ENCODE measurements at places on chromosomes 3 and 15. TPM values are rescaled to one million over a fixed set of nuclear protein-coding genes. Genes with fewer than 3 reads are reported as not detected.
A peak's percentile ranks its signal among the peaks of the same experiment; 100 is the strongest.

PTPRG gene
- 13.5 TPM for total RNA-seq

DNA sequence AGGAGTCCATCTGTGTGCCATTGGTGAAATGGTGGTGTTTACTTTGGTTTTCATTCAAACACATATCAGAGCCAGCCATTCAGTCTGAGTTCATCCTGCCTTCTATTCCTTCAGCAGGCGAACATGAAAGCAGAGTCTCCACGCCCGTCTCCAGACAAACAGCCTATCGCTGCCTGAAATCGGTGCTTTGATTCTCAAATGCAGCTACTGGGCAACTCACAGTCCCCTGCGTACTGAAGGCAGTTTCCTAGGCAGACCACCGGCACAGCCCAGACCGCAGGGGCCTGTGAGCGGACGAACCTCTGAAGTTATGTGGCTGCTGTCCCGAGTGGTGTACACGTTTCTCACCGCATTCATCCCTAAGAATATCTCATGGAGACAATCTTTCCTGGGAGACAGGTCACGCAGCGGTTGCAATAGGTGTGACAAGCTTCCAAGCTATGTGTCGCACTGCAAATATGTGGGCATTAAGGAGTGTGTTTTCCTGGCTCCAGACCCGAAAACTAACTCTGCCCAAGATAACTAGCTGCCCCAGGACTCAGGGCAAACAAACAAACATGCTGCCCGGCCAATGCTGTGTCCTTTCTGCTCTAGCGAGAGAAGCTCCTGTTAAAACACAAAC, 16.9 kb upstream of the RYR3 start:
- DNase-seq, result no peak

GRCh38 chr3:143769616-143770015, 78.7 kb downstream of the SLC9A9 start:
- no peak for DNase-seq

GRCh38 chr15:50390554-50391264, 33.5 kb upstream of the USP8 start:
- no peak for DNase-seq

DNA sequence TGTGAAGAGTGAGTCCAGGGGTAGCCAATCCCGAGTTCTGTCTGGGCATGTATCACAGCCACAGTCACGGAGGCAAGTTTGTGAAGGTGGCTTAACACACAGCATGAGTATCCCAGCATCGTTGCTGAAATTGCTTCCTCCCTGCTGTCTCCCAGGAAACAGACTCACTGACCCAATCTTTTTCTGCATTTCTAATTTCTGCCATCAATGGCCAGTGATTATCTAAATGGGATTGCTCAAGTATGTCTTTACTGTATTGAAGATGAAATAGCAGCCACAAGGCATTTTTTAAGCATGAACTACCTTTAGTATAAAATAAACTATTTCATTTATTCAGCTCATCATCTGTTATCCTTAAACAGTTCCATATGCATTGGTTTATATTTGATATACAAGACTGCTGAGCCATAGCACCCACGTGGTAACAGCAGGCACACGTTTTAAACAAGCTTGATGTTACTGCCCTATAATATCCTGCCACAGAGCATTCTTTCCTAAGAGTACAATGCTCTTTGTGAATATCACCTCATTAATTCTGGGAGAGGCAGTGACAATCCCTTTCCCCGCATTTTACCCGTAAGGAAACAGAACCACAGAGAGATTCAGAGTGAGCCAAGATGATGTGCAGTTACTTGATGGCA, 276.6 kb upstream of the THBS1 start:
- DNase-seq, result no peak

GRCh38 chr3:115710799-115711198, 87.5 kb downstream of the GAP43 start:
- DNase-seq, result no peak

DNA sequence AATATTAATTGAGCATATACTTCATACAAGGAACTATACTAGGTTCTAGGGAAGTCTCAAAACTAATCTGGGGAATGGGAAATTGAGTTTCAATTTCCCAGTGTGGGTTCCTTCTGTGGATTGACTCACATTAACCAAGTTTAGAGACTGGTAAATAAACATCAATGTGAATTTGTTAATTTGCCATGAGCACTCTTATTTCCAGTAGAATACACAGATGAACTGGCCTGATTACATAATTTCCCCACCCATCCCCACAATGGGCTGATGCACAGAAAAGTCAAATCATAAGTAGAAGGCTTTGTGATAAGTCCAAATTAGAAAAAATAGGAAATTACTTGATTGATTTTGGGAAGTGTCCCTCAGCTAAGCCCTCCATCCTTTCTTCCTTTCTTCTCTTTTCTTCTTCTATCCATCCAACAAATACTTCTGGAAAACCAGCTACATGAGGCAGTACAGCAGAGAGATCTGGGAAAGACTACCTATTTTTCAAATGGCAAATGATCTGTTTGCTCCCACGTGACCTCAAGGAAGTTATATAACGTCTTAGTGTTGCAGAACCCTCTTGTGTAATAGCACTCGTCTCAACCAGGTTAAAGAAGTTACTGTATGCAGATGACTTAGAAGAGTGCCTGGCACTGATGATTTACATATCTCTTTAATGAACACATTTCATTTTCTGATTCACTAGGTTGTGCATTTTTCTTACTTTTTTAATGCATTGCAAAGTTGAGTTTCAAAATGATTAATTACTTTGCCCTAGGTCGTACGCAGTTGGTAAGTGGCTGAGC, 312.3 kb downstream of the SV2B start:
- DNase-seq, result no peak

- DNase-seq, result no peak
These were observed 6.6 kb upstream of the BTLA start for GRCh38 chr3:112505907-112506306.

DNA sequence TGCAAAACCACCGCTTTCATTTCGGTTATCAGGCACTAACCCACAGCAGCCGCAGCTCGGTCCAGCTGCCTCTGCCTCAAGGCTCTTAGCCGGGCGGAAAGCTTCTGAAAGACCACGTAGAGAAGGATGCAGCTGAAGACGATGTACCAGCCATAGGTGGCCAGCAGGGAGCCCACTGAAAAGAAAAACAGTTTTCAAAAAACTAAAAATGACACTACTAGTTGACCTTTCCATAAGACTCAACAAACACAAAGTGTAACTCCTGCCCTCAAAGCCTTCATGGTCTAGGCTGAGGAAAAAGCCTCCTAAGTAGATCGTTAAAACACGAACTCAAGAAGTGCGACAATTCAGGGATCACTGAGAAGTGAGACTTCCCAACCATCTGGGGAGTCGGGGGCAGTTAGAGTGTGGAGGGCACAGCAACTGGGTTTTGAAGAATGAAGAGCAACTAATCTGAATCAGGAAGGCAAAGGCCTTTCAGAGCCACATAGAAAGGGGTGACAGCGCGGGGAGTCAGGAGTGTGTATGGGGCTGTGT, 716 bp downstream of the SELENOS start:
- DNase-seq, result no peak

CPN2 gene
- not detected for total RNA-seq

- no peak for DNase-seq
These were observed 53.2 kb downstream of the LHFPL4 start for GRCh38 chr3:9500108-9501050.

DCBLD2 gene
- 846 TPM for total RNA-seq

LMLN gene
- total RNA-seq, result 4.0 TPM

SLC6A11 gene
- not detected for total RNA-seq

EMC7 gene
- 37.4 TPM for total RNA-seq

DNA sequence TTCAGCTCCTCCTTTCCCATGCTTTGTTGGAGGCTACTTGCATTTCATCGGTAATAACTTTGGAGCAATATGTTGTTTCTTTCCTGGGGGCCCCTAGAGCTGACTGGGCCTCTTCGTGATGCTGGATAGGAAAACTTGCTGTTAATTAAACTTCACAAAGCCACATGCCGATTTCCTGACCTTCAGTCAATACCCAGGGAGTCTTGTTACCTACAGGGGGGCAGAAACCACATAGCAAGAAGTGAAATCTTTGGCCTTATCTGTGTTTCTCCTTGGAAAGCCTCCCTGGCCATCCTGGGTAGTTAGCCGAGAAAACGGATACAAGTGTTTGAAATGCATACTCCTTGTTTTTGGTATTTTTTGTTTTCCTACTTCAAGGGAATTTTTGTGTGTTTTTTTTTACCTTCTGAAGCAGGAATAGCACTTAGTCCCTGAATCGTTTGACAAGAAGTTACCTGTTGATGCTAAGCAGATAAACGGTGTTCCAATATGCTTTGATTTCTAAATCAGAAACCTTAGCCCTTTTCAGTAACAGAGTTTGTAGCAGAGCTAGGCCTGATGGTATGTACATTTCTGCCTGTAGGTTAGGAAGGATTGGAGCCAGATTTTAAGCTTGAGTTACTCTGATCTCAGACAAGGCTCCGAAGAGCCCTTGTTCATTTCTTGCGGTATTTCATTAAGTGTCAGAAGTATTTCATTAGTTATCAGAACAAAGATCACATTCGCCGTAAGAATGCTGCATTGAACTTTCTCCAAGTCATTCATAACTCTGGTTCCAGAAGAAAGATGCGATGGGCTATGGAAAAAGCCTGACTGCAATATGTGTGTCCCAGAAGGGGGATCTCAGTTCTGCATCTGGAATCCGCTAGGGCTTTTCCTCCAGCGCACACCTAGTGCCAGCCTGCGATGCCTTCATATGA, 111.5 kb downstream of the THSD4 start:
- no peak for DNase-seq

GOLGA8G gene
- total RNA-seq, result not detected

- DNase-seq, result no peak
These were observed 82.8 kb upstream of the TNIK start for GRCh38 chr3:171542976-171543375.

- DNase-seq, result peak; percentile 9
These were observed 60.5 kb upstream of the KY start for GRCh38 chr3:134711284-134711683.

DNA sequence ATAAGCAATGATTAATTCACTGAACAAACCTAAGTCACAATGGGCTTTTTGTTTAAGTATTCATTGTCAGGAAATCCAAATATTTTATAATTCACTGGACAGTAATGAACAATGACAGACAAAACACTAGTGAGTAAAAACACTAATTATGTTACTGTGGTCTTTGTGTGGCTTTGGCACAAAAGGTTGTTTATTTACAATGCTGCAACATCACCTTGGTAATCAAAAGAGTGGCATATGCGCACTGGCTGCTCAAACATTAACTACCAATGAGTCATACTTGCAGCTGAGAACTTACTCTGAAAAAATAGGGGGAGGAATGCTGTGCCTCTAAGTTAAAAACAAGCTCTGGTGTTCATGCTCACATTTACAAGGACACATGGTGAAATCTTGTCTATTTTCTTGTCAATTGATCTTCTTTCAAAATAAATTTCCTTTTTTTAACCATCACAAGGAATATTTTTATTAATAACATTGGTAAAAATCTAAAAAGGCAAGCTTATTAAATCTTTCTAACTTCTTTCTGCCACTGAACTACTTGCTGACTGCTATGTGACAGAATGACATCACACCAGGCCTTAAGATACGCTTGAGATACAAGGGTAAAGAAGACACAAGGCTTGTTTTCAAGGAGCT, 85.2 kb upstream of the PPIB start:
- DNase-seq, result peak; percentile 98

ANKRD63 gene
- not detected for total RNA-seq

AADACL2 gene
- not detected for total RNA-seq

GPR62 gene
- total RNA-seq, result not detected

DNA sequence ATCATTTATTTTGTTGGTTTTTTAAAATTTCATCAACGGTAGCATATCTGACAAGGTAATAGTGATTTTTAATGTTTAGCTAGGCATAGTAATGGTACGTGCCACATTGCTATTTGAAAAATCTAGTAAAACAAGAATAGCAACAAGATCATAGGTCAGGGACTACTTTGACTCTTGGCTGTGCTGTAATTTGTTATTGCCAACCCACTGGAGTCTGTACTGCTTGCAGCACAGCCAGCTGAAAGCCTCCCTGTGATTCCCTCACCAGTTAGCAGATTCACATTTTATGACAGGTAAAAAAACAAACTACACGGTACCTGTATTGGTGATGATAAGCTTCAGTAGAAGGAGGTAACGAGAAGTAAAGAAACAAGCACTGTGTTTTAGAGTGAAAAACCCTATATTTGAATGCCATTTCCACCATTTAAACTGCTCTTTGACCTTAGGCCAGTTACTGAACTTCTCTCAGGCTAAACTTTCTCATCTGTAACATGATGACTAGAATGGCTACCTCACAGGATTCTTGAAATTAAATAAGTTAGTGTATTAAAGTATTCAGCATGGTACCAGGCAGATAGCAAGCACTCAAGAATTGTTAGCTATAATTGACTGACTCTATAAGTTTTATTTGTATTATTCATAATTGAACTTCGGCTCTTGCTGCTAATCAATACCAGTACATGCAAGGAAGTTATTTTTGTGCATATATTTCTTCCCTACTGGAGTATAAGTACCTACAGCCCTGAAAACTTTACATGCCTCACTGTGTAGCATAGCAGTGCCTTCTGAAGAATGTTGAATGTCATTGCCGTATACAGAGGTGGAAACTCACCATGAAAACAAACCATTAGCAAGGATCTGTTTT, 16.1 kb downstream of the FILIP1L start:
- no peak for DNase-seq

GRCh38 chr3:160434071-160434470, 15.5 kb downstream of the TRIM59 start:
- DNase-seq, result no peak

- no peak for DNase-seq
These were observed 80.8 kb downstream of the GSK3B start for GRCh38 chr3:120013481-120013880.

- no peak for DNase-seq
These were observed 33.1 kb downstream of the PTX3 start for GRCh38 chr3:157469561-157470294.

GRCh38 chr3:135965506-135966270, at the start of gene PPP2R3A:
Gene PPP2R3A (plus strand): TSS chr3:135965728. CDS start chr3:136001499, 35,771 bp downstream.
- no peak for DNase-seq

GRCh38 chr3:44114142-44114541, 127.5 kb upstream of the TOPAZ1 start:
- no peak for DNase-seq

DNA sequence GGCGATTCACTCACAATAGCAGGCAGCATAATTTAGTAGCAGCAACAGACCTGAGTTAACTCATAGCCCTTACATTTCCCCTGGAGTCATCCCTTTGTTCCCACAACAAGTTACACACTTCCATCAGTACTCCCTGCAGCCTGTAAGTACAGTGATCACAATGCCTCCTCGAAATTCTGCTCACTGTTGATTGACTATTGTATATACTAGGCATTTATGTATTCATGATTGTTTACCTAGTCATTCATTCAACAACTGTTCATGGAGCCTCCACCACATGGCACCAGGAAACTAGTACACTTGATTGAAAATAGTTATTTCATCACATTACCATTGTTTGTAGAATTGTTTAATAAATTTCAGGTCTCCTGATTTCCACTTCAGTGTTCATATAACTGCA, 71.4 kb upstream of the P3H2 start:
- DNase-seq, result no peak

DNA sequence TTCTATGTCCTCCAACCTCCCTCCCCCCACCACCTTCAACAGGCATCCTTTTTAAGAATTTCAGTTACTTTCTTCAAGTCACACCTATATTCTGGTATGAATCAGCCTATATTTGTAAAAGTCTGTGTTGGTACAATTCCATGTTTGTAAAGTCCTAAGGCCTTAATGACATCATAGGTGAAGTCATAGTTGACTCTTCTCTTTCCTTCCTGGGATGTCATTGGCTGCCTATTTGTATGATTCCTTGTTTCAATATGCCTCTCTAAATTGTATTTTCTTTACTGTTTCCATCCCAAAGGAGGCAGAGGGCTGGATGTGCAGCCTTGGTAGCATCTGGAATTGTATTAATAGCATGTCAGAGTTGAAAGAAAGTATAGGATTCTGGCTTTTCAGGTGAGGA, 56.5 kb downstream of the ADAMTSL3 start:
- no peak for DNase-seq
